ENCODE measurements at places on chromosomes 1 and 21.

GRCh38 chr1:24897263-24898151 is 32.6 kb downstream of the RUNX3 start:
- DNase-seq: no peak

GRCh38 chr1:85606414-85606800 is 25.8 kb downstream of the CCN1 start:
- DNase-seq: no peak

DNA sequence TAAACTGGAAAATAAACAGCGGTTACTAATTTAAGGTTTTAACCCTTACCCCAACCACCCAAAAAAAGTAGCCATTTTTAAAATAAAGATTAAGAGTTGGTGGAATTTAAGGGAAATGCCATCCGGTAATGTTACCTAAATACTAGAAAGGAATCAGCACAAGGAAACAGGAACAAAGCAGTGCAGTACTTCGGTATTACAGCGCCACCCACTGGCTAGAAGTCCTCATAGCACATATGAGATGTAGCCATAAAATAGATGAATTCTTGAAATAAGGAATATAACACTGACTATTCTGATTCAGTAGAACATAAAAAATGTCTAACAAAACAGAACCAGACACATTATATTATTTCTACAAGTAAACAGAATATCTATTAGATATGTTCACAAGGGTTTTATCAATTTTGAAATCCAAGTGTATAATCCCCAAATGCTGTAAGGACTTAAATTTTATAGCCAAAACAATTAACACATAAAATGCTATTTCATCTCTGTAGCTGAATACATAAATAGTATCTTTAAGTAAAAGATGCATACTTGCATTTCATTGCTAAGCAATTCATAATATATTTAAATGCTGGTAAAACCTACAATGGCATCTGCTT is 58.8 kb downstream of the FRRS1 start:
- peak; percentile 31 for DNase-seq

DNA sequence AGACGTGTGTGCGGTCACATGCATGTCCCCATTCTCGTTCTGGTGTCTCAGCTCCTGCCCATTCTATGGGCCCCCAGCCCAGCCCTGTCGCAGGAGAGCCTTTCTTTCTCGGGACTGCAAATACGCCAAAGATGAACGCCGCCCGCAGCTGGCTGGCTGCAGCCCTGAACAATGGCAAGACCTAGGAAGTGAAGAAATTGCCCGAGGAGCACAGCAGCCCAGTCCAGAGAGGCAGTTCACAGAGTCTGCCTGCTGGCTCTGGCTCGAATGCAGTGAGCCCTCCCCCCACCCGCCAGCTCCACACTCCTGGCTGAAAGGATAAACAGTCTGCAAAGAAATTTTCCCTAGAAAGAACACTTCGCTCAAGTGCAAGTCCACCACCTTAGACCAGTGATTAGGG is 23.3 kb downstream of the PAX7 start:
- DNase-seq: no peak

GRCh38 chr1:227934476-227935313 is 13.0 kb downstream of the WNT9A start:
- DNase-seq: peak; percentile 20

DNA sequence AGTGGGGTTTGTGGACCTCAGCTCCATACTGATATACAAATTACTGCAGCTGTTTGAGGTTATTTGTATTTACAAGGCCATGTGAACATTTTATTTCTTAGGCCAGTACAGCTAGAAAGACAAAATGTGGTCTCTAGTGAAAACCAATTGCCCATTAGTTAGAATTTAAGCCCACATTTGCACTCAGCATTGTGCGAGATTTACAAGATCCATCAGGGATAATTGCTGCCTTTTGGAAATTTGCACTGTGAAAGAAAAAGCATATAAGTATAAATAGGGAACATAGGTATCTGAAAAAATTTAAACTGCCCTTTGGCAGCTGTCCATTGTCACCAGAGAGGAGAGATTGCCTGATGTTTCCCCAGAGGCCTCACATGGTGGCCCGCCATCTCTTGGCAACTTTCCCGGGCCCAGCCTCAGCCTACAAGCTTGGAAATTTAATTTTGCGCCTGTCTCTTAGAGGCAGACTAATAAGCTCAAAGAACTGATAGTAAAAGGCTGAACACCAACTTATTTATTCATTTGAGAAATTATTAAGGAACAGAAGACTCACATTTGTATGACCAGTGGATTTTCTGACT is 120.7 kb downstream of the MAP3K21 start:
- no peak for DNase-seq

DNA sequence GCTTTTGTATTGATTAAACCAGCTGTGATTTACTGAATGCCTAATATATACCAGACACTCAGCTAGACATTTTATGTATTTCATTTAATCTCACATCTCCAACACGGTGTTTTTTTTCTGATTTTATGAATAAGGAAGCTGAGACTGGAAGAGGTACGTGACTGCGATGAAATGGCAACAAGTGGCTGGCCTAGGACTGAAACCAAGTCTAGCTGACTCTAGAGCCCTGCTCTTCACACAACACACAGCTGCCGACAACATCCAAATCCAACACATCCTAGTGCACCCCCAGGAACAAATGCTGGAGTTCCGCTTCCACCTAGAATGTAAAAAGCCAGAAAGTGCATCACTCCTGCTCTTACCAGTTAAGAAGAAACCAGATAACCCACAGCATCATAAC is 10.7 kb upstream of the TOMM20 start:
- no peak for DNase-seq

DNA sequence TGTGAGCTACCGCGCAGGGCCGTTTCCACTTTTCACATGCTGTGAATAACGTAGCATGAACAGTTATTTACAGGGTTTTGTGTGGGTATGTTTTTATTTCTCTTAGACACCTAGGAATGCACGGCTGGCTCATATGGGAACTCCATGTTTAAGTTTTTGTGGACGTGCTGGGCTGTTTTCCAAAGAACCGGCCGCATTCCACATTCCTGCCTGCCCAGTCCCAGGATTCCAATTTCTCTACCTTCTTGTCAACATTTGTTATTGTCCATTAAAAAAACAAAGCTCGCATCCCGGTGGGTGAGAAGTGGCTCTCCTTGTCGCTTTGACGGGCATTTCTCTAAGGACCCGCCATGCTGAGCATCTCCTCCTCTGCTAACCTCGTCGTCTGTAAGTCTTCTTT is 47.1 kb upstream of the LRRC3 start:
- no peak for DNase-seq

GRCh38 chr21:37032293-37032692 is 25.8 kb downstream of the RIPPLY3 start:
- DNase-seq: no peak

GRCh38 chr1:25996966-25997827 is 666 bp downstream of the PAFAH2 start:
- DNase-seq: peak; percentile 30

DNA sequence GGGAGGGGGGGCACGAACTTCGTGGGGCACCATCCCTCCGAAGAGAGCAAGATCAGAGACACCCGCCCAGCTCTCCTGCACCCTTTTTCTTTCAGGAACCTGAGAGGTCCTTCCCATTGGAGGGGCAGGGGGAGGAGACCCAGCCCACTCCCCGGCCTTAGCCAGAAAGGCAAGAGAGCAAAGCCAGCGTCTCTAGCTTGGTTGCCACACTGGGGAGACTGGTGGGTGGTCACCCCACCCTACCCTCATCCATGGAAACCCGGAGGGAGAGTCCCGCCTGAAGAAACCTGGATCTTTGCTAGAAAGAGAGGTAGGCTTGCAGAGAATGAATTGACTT is 246 bp downstream of the ATP2B4 start:
- DNase-seq: no peak

DNA sequence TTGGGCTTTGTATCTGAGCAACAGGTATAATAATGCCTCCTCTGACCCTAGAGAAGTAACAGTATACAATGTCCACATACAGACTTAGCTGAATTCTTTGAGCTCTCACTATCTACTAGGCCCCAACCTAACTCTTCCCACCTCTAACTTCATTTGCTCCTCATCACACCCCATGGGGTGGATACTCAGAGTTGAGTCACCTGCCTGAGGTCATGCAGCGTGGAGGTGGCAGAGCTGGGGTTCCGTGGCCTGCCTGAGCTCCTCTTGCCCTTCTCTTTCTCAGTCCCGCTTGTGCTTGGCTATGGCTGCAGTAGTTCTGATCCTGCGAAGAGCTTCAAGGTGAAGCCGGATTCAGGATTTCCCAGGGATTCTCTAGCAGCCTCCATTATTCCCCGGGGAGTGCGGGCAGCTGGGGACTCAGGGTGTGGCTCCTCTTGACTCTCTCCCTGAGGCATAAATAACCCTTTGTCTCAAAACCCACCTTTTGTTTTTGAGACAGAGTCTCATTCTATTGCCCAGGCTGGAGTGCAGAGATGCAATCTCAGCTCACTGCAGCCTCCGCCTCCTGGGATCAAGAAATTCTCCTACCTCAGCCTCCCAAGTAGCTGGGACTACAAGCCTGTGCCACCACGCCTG is 29.9 kb upstream of the ACTL8 start:
- DNase-seq: no peak

All from fibroblast of the conjunctiva (primary cell).